ENCODE measurements at places on chromosomes 16 and 17. TPM values are rescaled to one million over a fixed set of nuclear protein-coding genes. Genes with fewer than 3 reads are reported as not detected.
A peak's percentile ranks its signal among the peaks of the same experiment; 100 is the strongest.

DNA sequence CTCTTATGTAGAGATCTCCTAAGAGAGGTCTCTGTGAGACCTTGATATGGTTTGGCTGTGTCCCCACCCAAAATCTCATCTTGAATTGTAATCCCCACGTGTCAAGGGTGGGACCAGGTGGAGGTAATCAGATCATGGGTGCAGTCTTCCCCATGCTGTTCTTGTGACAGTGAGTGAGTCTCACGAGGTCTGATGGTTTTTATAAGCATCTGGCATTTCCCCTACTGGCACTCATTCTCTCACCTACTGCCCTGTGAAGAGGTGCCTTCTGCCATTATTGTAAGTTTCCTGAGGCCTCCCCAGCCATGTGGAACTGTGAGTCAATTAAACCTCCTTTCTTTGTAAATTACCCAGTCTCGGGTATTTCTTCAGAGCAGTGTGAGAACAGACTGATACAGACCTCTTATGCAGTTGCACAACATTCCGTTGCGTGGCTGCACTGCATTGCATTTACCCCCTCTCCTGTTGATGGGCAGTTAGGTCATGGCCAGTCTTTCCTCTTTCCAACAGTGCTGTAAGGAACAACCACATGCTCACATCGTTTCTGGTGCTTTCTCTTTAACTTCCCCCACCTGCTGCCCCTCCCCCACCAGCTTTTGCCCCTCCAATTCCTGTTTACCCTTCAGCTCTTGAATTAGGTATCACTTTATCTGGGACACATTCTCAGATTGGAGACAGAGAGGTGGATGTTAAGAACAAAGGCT lies 43.6 kb upstream of the MED9 start:
- no peak overlapping the region for H3K27ac ChIP-seq
- peaks cover 15% of the 10 kb centered on the region for H3K4me1 ChIP-seq
- peak; percentile 30 for DNase-seq
- H3K27me3 ChIP-seq = no peaks in the 10 kb centered on the region
- no peak overlapping the region for H3K4me3 ChIP-seq
- H3K36me3 ChIP-seq = no peaks in the 10 kb centered on the region

DNA sequence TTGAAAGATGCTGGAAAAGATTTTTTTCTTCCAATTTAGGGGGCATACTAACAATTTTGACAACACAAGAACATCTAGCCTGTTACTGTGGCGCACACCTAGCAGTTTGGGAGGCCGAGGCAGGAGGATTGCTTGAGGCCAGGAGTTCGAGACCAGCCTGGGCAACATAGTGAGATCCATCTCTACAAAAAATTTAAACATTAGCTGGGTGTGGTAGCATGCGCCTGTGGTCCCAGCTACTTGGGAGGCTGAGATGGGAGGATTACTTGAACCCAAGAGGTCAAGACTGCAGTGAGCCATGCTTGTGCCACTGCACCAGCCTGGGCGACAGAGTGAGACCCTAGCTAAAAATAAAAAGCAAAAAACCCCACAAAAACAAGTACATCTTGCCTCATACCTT lies 168.8 kb downstream of the TANC2 start:
- H3K4me1 ChIP-seq = no peaks in the 10 kb centered on the region
- no peak overlapping the region for H3K27ac ChIP-seq
- no peak overlapping the region for H3K4me3 ChIP-seq

DNA sequence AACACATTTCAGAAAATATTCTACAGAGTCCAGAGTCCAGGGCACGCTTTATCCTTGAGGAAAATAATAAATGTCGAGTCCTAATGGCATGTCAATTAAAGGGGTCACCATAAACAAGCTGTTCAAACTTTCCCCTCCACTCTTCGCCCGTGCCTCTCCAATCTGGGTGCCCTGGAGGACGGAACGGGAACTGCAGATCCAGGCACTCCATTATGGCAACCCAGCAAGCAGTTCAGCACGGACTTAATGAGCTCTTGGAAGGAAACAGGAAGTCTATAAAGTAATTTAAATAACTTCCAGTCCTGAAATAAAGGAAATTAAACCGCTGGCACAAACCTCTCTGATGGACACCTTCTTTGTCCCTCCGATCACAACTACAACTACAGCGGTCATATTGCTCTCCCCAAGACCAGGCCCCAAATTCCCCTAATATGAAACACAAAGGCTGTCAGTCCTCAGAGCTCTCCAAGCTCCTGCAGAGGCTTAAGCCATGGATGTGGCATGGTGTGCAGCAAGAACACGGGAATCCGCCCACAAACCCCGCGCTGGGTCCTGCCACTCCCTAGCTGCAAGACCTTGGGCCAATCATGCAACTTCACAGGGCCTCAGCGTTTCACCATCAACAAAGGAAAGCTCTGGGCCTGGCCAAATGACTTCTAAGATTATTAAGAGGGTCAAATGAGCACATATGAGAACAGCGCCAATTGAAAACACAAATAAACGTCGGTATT lies 52.6 kb downstream of the ZFHX3 start:
- DNase-seq = no peak
- no peaks in the 10 kb centered on the region for H3K27me3 ChIP-seq
- no peak overlapping the region for H3K27ac ChIP-seq
- no peak overlapping the region for H3K4me3 ChIP-seq
- peaks cover 31% of the 10 kb centered on the region for H3K4me1 ChIP-seq

CDRT4 gene
- total RNA-seq = 23.3 TPM

PRAC2 gene
- total RNA-seq = not detected

- no peaks in the 10 kb centered on the region for H3K36me3 ChIP-seq
- no peak overlapping the region for H3K27ac ChIP-seq
- H3K4me1 ChIP-seq = peaks cover 27% of the 10 kb centered on the region
- no peak for DNase-seq
- H3K4me3 ChIP-seq = no peak overlapping the region
- peaks cover 53% of the 10 kb centered on the region for H3K27me3 ChIP-seq
These were observed 82.6 kb downstream of the NOG start for GRCh38 chr17:56675876-56676660.

- peaks cover 42% of the 10 kb centered on the region for H3K27me3 ChIP-seq
- H3K27ac ChIP-seq = no peak overlapping the region
- H3K4me1 ChIP-seq = no peaks in the 10 kb centered on the region
- H3K4me3 ChIP-seq = no peak overlapping the region
- no peaks in the 10 kb centered on the region for H3K36me3 ChIP-seq
These were observed 177.2 kb downstream of the ENGASE start for GRCh38 chr17:79251824-79252223.

SEZ6 gene
- not detected for total RNA-seq

DNA sequence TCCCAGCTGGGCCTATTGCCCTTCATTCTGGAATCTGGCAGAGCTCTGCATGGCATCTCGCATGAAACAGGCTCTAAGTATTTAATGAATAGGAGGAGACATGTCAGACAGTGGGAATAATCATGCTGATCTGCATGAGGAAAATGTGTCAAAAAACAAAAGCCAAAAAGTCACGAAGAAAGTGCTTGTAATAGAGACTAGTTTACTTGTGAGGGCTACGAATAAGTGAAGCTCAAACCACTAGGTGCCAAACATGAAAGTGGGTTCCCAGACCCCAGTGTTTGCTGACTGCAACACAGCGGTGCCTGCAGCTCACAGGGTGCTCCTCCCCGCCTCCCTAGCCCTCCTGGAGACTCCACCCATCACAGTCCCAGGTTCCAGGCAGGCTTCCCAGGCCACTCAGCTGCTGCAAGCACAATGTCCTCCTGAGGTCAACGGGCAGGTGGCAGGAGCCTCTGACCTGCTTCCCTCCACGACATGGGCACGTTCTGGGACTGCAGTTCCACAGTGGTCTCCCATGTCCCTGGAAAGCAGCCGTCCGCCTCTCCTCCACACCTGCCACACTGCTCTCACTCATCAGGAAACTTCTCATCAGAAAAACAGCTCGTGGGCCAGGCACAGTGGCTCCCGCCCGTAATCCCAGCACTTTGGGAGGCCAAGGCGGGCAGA lies 96.5 kb downstream of the ANKRD11 start:
- H3K4me1 ChIP-seq = peaks cover 27% of the 10 kb centered on the region
- peak; percentile 51 for DNase-seq
- no peak overlapping the region for H3K4me3 ChIP-seq

GRCh38 chr17:39706921-39707337 lies 7.1 kb downstream of the ERBB2 start:
- H3K4me1 ChIP-seq = no peaks in the 10 kb centered on the region
- no peak overlapping the region for H3K4me3 ChIP-seq
- no peak for DNase-seq
- no peaks in the 10 kb centered on the region for H3K27me3 ChIP-seq
- no peak overlapping the region for H3K27ac ChIP-seq
- no peaks in the 10 kb centered on the region for H3K36me3 ChIP-seq

GRCh38 chr17:63537991-63538692 lies 12.1 kb upstream of the DCAF7 start:
- H3K4me1 ChIP-seq = no peaks in the 10 kb centered on the region
- peaks cover 22% of the 10 kb centered on the region for H3K27me3 ChIP-seq
- H3K4me3 ChIP-seq = 0 out of 2 replicates have a peak overlapping the region, but pooled peaks have one; percentile 2
- H3K27ac ChIP-seq = no peak overlapping the region
- H3K36me3 ChIP-seq = no peaks in the 10 kb centered on the region

TK1 gene
- total RNA-seq = 84.5 TPM

FOXJ1 gene
- total RNA-seq = not detected

GRCh38 chr17:30376621-30377452 lies 1.9 kb upstream of the CPD start:
- H3K4me3 ChIP-seq = no peak overlapping the region
- peaks cover 53% of the 10 kb centered on the region for H3K4me1 ChIP-seq
- no peaks in the 10 kb centered on the region for H3K27me3 ChIP-seq
- H3K27ac ChIP-seq = peak overlapping the region; percentile 31
- DNase-seq = peak; percentile 82

CLEC3A gene
- total RNA-seq = not detected

KRT33B gene
- 0.25 TPM for total RNA-seq

ACAP1 gene
- 4.4 TPM for total RNA-seq

DNA sequence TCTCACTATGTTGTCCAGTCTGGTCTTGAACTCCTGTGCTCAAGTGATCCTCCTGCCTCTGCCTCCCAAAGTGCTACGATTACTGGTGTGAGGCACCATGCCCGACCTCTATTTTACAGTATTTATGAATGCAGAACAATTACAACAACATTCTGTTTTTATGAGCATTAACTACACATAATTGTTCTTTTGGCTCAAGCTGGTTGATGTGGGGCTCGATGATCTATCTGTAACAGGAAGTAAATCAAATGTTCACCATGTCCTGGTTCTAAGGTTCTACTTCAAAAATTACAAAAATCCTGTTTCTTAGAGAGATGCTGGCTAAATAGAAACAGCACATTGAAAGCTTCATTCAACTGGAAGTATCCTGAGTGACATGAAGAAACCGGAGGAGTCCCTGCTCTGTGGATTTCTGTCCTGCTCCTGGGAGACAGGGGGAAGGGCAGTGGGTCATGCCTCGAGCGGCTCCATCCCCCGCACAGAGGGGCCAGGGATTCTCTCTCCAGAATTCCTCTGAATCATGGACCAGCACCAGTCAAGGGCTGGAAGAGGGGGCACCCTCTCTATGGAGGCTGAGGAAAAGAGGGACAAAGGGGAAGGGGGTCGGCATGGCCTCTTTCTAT lies 31.5 kb downstream of the FA2H start:
- no peak overlapping the region for H3K27ac ChIP-seq
- H3K4me1 ChIP-seq = peaks cover 5% of the 10 kb centered on the region
- no peaks in the 10 kb centered on the region for H3K36me3 ChIP-seq

- DNase-seq = no peak
- no peaks in the 10 kb centered on the region for H3K27me3 ChIP-seq
- no peak overlapping the region for H3K27ac ChIP-seq
- H3K4me3 ChIP-seq = no peak overlapping the region
- no peaks in the 10 kb centered on the region for H3K4me1 ChIP-seq
These were observed 11.5 kb downstream of the SLC35B1 start for GRCh38 chr17:49696233-49696761.

COPS3 gene
- 93.3 TPM for total RNA-seq

DNA sequence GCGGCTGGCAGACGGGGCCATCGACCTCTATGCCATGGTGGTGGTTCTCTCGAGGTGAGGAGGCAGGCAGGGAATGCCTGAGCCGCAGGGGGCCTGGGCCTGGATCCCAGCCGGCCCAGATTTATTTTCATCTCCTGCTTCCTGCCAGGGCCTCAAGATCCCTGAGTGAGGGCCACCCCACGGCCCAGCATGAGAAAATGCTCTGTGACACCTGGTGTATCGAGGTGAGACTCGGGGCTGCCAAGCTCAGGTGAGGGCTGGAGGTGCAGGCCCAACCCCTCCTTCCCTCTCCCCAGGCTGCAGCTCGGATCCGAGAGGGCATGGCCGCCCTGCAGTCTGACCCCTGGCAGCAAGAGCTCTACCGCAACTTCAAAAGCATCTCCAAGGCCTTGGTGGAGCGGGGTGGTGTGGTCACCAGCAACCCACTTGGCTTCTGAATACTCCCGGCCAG lies 4.9 kb downstream of the ACADVL start:
- peaks cover 21% of the 10 kb centered on the region for H3K36me3 ChIP-seq
- DNase-seq = no peak
- H3K27me3 ChIP-seq = no peaks in the 10 kb centered on the region
- no peak overlapping the region for H3K27ac ChIP-seq
- H3K4me3 ChIP-seq = no peak overlapping the region

DNA sequence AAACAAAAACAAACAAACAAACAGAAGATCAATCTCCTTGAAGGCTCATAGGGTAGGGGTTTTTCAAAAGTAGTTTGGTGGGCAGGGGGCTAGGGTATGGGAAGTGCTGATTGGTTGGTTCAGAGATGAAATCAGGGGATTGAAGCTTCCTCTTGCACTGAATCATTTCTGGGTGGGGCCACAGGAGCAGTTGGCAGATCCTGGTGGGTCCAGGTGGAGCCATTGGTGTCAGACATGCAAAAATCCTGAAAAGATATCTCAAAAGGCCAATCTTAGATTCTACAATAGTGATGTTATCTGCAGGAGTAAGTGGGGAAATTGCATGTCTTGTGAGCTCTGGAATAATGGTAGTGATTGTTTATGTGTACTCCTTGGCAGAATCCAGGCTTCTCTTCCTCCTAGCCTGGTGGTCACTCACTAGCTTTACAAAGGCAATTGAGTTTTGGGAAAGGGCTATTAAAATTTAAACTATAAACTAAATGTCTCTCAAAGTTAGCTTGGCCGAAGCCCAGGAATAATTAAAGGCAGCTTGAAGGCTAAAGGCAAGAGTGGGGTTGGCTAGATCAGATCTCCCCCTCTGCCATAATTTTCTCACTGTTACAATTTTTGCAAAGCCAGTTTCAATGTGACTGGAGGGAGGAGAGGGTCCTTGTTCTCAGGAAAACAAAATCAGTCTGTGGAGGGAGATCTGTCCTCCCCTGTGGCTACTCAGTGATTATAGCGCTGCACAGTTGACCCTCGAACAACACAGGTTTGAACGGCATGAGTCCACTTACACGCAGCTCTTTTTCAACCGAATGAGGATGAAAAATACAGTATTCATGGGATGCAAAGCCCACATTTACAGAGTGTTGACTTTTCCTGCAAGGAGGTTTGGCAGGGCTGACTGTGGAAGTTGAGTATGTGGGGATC lies 45.2 kb downstream of the RNF112 start:
- H3K4me1 ChIP-seq = no peaks in the 10 kb centered on the region
- no peak for DNase-seq
- no peak overlapping the region for H3K4me3 ChIP-seq
- peaks cover 13% of the 10 kb centered on the region for H3K27me3 ChIP-seq
- H3K36me3 ChIP-seq = no peaks in the 10 kb centered on the region

GRCh38 chr17:1942066-1942365 lies 83.1 kb downstream of the RTN4RL1 start:
- H3K27ac ChIP-seq = no peak overlapping the region
- H3K4me1 ChIP-seq = no peaks in the 10 kb centered on the region
- no peaks in the 10 kb centered on the region for H3K27me3 ChIP-seq
- no peaks in the 10 kb centered on the region for H3K36me3 ChIP-seq
- DNase-seq = no peak

CCL15 gene
- not detected for total RNA-seq

HAP1 gene
- not detected for total RNA-seq

RAB26 gene
- total RNA-seq = not detected

PKD1 gene
- 201 TPM for total RNA-seq

- peak; percentile 87 for DNase-seq
- H3K36me3 ChIP-seq = no peaks in the 10 kb centered on the region
- no peaks in the 10 kb centered on the region for H3K27me3 ChIP-seq
- peak overlapping the region; percentile 89 for H3K27ac ChIP-seq
- H3K4me1 ChIP-seq = peaks cover 42% of the 10 kb centered on the region
These were observed 9.6 kb downstream of the PIK3R6 start for GRCh38 chr17:8857919-8858318.

Data from GM23248 (cell line).